ENCODE measurements at places on chromosomes 6 and 20.

GRCh38 chr20:49267327-49267726 lies 10.5 kb downstream of the ZNFX1 start:
- DNase-seq, result no peak

GRCh38 chr20:52738081-52738480 lies 234.1 kb upstream of the TSHZ2 start:
- DNase-seq, result no peak

DNA sequence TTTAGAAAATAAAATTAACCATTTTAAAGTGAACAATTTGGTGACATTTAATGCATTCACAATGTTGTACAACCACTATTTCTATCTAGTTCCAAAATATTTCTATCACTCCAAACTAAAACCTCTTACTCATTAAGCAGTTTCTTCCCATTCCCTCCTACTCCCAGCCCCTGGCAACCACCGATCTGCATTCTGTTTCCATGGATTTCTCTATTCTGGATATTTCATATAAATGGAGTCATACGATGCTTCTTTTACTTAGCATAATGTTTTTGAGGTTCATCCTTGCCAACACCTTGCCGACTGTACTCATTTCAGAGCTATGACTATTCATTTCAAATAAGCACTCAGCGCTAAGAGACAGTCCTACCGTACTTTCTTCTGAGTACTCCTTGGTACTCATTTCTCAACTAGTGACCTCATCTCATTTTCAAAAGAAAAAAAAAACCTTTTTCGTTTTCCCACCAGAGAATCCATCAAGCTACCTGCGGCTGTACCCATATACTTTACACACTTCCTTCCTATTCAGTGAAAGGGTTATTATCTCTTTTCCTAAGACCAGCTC lies 259.2 kb downstream of the UTRN start:
- DNase-seq, result no peak

GRCh38 chr6:85360794-85361642 lies 88.9 kb upstream of the NT5E start:
- DNase-seq, result no peak

- no peak for DNase-seq
These were observed 3.5 kb upstream of the EFHC1 start for GRCh38 chr6:52416629-52417151.

GRCh38 chr6:137883400-137884148 lies 16.5 kb downstream of the TNFAIP3 start:
- no peak for DNase-seq

- no peak for DNase-seq
These were observed 385.2 kb downstream of the KIF16B start for GRCh38 chr20:16187956-16188616.

DNA sequence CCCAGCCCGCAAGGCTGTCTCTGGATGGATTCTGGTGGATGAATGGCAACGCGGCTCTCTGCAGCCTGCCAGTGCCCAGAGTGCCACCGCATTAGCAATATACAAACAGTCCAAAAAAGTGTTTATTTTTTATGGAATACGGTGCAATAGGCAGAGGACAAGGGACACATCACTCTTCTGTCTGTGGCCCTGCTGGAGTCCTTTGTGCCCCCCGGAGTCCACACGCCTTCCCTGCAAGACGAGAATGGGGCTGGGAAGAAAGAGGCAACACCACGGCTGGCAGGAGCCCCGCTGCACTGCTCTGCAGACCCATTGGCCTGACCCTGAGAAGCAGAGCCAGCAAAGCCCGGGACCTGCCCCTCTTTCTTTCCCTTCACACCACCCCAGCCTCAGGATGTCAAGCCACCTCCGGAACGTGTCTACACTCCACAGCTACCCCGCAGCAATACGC lies 196.3 kb downstream of the SYNDIG1 start:
- DNase-seq, result no peak

DNA sequence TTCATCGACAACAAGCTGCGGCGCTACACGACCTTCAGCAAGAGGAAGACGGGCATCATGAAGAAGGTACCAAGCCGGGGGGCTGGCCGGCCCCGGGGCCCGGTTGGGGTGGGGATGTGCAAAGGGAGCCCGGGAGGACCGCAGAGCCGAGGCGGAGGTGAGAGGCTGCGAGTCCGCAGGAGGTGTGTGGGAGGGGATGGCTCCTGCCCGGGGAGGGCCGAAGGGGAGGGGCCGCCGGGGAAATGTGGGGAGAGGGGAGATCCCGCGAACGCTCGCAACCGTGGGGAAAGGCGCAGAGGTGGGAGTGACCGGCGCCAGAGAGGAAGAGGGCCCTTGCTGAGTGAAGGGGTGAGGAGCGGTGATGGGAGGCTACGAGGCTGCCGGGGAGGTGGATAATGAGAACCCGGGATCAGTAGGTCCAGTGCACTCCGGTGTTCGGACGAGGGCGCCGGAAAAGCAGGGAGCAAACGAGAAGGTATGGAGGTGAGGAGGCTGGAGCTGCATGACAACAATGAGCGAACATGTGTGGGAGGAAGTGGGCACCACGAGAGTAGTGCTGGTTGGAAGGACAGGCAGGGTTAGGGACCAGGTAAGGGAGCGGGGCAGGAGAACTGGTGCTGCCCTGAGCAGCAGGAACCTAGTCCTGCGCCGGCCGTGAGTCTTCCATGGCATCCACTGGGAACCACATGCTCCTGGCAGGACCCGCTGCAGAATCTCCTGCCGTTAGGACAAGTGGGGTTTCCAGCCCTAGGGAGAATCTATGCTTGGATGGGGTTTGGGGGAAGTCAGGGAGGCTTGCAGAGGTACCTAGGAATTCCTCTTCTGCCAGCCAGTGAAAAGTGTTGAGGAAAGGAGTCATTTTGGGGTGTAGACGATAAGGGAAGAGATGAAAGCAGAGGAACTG lies 1.3 kb downstream of the SRF start:
- DNase-seq, result peak; percentile 17

- DNase-seq, result no peak
These were observed 80.1 kb downstream of the FYN start for GRCh38 chr6:111792914-111793700.

DNA sequence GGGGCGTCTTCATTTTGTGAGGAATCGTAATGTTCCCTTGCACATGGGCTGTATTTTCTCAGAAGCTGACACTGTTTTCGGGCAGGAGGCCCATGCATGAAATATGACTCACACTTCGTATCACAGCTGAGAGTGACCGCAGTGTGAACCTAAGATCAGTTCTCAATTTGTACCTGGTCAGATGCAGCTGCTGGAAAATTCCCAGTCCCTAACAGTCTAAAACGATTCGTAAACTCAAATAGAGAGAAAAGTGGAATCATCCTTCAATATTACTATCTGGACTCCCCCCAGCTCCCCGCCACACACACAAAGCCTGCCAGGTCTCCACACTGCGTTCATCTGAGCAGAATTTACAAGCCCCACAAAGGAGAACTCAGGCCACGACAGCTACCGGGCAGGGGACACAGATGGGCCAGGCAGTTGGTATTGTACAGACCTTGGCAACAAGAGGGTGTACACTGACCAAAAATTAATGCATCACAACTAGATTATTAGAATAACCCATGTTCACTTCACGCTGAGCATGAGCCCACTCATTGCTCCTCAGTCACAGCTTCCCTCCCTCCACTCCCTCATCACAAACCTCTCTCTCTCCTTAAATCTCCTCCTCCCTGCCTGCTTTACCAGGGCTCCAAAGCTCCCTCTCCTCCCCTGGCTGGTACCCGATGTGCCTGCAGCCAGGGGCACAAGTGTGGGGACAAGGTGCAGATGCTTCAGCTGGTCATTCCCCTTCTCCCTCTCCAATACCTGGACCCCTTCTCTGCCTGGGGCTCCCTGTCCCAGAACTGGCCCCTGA lies 488.4 kb downstream of the PREX1 start:
- no peak for DNase-seq

DNA sequence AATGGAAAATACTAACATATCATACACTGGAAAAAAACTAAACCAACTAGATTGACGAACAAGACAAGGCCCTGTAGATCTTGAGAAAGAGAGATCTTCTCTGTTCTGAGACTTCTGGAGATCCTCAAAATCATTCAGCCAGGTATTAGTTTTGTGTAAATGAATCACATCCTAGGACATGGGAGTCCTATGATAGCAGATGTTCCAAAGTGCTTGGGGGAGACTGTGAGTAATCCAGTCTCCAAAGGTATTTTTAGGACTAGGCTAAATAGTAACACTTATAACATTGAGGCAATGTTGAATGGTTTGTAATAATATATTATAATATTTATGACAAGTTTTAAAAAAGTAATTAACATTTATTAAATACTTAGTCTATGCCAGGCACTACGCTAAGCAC lies 275.0 kb downstream of the BTBD9 start:
- no peak for DNase-seq

GRCh38 chr6:131492932-131493573 lies 80.0 kb upstream of the ARG1 start:
- DNase-seq, result no peak

DNA sequence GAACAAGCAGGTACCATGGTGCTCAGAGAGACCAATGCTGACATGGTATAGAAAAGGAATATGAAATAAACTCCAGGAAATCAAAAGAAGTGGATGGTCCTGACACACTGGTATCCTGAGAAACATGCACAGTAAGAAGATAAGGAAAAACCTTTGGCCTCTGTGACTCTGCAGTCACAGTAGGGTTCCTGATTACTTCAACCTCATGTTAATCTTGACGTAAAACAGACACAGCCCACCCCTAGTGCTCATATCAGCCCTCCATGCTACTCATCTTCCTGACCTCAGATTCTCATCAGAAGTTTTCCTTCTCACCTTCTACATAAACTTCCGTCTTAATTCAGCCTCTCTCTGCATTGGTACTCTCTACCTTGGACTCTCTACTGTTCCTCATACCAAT lies 240.9 kb downstream of the PKHD1 start:
- DNase-seq, result no peak

DNA sequence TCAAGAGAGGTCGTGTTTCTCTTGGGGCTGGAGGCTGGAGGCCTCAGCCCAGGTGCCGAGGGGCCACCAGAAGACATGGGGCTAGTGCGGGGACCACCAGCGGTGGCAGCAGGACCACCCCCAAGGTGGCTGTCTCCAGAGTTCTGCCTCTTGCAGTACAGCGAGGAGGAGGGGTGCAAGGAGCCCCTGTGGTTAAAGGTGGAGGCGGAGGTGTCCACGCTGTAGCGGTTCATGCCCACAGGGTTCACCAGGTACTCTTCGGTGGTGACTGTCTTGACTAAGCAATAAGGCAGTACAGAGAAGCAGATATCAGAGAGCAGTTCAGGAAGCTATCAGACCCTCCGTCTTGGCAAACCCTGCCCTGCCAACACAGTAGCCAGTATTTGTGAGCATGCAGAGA lies 103.4 kb downstream of the SCML4 start:
- DNase-seq, result no peak

DNA sequence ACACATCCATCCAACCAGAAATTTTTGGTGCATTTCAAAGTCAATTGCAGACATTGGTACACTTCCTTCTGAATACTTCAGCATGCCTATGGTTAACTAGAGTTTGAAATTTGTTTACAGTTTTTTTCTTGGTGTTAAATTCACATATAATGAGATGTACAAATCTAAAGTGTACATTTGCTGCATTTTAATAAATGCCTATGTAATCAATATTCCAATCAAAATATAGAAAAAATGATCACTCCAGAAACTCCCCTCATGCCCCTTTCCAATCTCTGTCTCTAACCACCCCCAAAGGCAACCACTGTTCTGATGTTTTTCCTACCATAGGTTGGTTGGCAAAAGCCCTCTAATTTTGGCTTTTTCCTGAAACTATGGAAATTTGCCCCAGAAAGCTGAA lies 7.6 kb upstream of the TGM6 start:
- no peak for DNase-seq

GRCh38 chr6:15153191-15153590 lies 92.7 kb upstream of the JARID2 start:
- no peak for DNase-seq

GRCh38 chr6:154617175-154617574 lies 106.7 kb upstream of the CNKSR3 start:
- no peak for DNase-seq

DNA sequence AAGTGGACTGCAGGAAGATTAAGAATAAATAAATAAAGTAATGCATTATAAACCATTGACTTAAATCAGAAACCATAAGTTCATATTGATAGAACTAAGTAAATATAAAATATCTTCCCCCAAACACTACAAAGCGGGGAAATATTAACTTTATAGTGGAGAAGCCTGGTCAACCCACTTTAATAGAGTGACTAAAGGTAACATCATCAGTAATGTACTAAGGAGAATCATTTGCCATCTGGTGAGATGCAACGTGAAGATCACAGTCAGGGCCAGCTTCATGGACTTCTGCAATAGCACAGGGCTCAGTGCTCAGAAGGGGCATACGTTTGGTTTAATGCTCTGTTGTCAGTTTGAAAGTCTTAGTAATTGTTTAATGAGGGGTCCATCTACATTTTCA lies 58.8 kb upstream of the CD83 start:
- DNase-seq, result no peak

- DNase-seq, result no peak
These were observed 6.9 kb upstream of the RRBP1 start for GRCh38 chr20:17688965-17689364.

DNA sequence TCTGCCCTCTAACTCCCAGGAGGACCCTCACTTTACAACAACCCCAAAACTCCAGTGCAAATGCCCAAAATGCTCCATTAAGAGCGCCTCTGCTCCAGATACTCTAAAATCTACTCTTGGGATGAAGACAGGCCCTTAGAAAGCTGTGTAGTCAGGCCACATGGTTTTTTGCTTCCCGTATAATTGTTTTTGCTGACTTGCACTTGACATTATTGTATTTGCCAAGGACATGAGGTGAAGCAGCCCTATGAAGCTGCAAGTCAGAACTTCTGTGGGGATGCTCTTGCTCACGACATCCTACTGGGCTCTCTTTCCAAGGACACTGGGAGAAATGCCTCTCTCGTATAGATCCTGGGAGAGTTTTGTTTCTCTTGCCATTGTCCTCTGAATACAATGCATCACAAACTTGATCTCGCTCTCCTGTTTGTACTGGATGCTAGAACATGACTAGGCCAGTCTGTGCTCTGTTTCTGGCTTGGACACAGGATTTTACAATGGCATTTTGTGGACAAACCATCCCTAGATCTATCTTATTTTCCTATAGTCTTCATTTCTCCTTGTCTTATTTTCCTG lies 177.2 kb upstream of the DTNBP1 start:
- DNase-seq, result no peak

DNA sequence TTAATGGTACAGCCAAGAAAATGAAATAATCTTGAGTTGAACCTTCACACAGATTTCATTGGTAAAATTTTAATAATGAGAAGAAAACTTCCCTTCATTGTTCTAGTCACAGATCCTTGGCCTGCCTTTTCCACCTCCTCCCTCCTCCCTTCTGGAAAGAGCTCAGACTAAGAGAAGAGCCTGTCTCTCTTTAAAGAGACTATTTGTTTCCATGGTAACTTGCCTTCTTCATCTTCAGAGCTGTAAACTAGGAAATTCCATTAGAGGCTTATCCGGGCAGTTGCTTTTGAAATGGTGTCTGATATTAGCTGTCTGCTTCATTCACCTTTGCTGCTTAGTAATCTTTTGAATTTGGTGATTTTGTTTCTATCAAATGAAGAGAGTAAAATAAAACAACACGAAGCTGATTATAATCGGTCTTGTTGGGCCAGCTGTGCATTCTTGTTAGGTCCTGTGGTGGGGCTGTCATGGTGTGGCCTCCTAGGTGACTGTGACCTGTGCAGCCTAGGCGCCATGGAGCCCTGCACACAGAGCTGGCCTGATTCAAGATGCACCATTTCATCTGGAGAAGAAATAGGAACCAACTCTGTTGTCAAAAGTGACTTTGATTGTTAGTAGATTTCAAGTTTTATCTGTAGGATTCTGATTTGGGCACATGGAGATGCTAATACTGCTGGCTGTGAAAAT lies 96.7 kb downstream of the MAP3K7 start:
- DNase-seq, result no peak

- DNase-seq, result no peak
These were observed 14.8 kb upstream of the CD164 start for GRCh38 chr6:109397020-109397419.
